ENCODE measurements at places on chromosomes 3 and 15. TPM values are rescaled to one million over a fixed set of nuclear protein-coding genes. Genes with fewer than 3 reads are reported as not detected.
A peak's percentile ranks its signal among the peaks of the same experiment; 100 is the strongest.

NME9 gene
- total RNA-seq = 0.43 TPM

WNT5A gene
- not detected for total RNA-seq

CLSTN2 gene
- not detected for total RNA-seq

GOLGA6L24 gene
- total RNA-seq = not detected

ROBO1 gene
- total RNA-seq = not detected

ZNF717 gene
- 10.2 TPM for total RNA-seq

B3GALNT1 gene
- 4.1 TPM for total RNA-seq

CCDC13 gene
- total RNA-seq = 0.83 TPM

CNTN4 gene
- not detected for total RNA-seq

TPRG1 gene
- total RNA-seq = 8.7 TPM

ITIH1 gene
- not detected for total RNA-seq

POPDC2 gene
- total RNA-seq = 2.4 TPM

CFAP20DC gene
- total RNA-seq = 1.4 TPM

CRBN gene
- 74.4 TPM for total RNA-seq

SHF gene
- 2.0 TPM for total RNA-seq

DNA sequence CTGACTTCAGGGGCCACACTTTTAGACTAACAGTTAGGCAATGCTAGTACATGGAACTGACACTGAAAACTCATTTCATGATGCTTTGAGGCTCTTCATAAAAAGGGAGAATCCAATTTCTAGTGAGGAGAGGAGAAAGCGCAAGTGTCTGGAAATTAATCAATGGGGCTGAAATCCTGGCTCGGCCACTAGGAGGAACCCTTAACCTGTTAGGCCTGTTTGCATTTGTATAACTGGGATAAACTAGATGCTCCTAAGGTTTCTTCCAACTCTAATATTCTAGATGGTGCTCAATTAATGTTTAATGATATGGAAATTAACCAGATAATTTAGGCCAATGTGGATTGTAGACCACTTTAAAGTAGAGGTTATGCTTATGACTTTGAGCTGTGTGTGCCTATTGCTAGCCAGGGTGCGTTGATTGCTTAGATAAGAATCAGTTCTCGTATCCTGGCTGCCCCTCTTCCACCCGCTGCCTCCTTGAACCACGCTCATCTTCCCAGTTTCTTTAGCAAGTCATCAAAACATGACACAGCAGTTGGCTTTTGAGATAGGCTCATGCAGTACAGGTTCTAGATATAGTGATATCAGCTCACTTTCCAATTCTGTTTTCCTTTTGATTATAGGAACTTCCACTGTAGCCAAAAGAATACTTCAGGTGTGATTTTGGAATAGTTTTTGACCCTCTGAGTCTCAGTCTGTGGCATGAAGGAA, 16.8 kb upstream of the CRBN start:
- DNase-seq = no peak

- no peak for DNase-seq
Observed at GRCh38 chr3:66200147-66200546, 20.7 kb upstream of the SLC25A26 start.

DNA sequence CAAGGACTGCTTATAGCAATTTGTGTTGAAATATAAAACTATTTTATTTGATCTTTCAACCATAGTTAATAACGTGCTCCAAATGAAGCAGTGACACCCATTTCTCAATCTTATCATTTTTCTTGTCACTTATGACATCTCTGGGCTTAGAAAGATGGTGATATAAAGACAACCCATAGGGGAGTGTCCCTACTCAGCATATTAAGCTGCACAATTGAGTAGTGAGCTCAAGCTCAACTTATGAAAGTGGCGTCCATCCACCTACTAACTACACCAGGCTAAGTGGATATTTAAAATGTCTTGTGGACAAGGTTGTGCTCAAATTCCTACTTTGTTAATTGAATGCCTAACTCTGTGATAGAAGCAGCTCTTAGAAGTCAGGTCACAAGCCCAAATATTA, 46.7 kb downstream of the SLC9C1 start:
- no peak for DNase-seq

GRCh38 chr15:67232591-67232990, 21.9 kb downstream of the AAGAB start:
- no peak for DNase-seq

DNA sequence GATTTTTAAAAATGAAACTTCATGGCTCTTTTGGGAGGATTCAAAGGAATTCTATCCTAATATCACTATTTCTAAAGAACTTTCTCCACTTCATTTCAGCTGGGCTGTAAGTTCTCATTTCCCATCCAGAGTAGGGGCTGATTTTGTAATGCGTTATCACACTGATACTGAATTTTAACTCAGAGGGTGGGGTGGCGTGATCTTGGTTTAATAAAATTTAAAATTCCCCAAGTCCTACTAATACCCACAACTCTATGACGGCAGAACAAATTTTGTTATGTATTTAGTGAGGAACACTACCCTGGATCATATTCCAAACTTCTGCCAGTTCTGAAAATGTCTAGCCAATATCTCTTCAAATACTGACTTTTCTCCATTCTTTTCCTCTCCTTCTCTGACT, 92.7 kb downstream of the ASB7 start:
- no peak for DNase-seq

DNA sequence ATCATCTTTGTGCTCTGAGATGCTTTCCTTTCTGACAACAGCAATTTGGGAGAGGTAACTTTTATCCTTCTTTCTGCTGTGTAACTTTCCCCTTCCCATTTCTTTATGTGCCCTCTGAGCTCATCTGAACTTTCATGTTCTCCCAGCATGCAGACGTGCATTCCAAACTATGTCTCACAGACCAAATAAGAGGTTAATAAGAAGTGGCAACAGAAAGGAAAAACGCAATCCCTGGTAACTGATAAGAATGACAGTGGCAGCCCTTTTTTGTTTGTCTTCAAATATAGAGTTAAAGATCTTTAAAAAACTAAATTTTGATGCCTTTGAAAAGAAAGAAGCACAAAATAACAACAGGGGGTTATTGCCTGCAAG, 533.4 kb downstream of the FOXP1 start:
- no peak for DNase-seq

- DNase-seq = no peak
Observed at GRCh38 chr3:176824811-176825210, 372.5 kb downstream of the TBL1XR1 start.

DNA sequence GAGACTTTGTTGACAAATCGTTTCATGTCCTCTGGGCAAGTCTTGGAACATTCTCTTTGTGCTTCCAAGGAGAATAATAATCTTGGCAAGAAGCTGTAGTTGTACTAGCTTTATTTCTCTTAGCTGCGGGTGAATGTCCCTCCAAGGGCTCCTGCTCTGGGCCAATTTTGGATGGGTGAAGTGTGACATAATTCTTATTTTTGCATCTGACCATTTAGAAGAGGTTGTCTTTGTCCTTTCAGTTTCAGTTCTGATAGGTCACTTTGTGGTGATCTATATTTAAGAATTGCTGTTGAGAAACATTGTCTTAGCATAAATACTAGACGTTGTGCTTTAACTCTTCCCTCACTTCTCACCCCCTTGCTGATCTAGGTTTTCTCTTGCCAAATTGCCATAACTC, 164.8 kb upstream of the RORA start:
- no peak for DNase-seq

DNA sequence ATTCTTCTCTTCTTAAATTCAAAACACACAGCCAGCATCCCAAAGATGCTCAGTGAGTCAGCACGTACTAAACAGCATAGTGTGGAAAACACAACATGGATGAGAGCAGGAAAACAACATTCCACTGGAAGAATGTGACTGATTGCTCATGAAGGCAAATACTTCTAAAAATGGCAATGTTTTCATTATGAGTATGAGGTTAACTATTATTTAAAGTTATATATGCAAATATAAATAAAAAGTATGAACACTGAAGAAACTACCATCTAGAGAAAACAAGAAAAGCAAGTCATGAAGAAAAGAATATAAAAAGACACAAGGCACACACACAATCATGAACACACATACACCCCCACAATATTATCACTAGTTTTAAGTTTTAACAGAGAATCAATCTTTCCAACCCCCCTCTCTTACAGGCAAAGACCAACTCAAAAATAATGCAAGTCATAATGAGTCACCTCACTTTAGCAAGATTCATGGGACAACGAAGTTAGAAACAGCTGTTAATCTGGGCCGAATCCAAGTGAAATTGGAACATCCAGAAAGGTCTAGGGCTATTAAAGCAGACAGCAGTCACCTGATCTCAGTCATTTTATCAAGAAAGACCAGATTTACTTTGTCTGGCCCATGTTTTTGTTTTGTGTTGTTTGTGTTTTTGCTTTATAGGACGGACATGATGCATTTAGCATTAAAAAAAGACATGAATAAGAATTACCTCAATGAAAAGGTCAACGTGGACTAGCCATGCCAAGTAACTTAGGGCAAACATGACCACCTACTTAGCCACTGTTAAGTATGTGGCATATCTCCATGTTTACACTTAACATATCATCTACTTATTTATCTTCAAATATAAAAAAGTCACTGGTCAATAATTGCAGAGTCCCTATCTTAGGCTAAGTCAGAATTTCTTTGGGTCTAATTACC, 18.1 kb downstream of the GBE1 start:
- DNase-seq = no peak

- no peak for DNase-seq
Observed at GRCh38 chr3:110968076-110968475, 103.5 kb upstream of the NECTIN3 start.

GRCh38 chr3:54773271-54773670, 154.6 kb downstream of the LRTM1 start:
- DNase-seq = no peak

- no peak for DNase-seq
Observed at GRCh38 chr15:66935688-66936087, 129.7 kb upstream of the SMAD3 start.

DNA sequence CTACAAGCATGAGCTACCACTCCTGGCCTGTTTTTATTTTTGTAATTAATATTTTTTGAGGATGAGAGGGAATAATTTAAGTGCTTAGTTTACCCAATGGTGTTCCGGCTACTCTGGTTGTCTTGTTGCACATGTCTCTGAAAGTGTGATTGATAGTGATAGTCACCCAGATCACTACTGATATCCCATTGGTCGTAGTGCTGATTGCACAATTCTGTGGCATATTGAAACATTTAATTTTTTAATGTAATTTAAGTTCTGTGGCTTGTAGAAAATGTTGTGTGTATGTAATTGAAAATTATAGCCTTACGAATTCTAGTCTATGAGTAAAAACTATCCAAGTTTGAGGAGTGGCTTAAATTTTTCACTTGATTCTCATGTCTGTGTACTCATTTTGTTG, 11.9 kb downstream of the ARIH2 start:
- DNase-seq = no peak

DNA sequence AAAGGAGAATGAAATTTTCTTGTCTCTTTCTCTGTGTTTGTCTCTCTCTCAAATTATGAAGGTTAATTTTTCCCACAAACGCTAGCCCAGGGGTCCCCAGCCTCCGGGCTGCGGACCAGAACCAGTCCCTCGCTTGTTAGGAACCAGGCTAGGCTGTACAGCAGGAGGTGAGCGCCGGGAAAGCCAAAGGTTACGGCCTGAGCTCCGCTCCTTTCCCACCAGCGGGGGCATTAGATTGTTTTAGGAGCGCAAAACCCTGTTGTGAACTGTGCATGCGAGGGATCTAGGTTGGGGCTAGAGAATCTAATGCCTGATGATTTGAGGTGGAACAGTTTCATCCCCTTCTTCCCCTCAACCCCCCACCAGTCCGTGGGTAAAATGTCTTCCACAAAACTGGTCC, 74.7 kb upstream of the ZNF385D start:
- DNase-seq = no peak

- no peak for DNase-seq
Observed at GRCh38 chr15:37125143-37125542, 24.8 kb upstream of the MEIS2 start.

- no peak for DNase-seq
Observed at GRCh38 chr15:45868109-45868691, 233.4 kb downstream of the SQOR start.

- no peak for DNase-seq
Observed at GRCh38 chr3:139532976-139533375, 6.6 kb downstream of the RBP1 start.

- peak; percentile 86 for DNase-seq
Observed at GRCh38 chr15:63502843-63503738, 1.3 kb upstream of the USP3 start.
